Hypothalamus (tissue), 51 donors: ENCODE measurements at places on chromosomes 6 and 20.
A peak's percentile ranks its signal among the peaks of the same experiment; 100 is the strongest.

DNA sequence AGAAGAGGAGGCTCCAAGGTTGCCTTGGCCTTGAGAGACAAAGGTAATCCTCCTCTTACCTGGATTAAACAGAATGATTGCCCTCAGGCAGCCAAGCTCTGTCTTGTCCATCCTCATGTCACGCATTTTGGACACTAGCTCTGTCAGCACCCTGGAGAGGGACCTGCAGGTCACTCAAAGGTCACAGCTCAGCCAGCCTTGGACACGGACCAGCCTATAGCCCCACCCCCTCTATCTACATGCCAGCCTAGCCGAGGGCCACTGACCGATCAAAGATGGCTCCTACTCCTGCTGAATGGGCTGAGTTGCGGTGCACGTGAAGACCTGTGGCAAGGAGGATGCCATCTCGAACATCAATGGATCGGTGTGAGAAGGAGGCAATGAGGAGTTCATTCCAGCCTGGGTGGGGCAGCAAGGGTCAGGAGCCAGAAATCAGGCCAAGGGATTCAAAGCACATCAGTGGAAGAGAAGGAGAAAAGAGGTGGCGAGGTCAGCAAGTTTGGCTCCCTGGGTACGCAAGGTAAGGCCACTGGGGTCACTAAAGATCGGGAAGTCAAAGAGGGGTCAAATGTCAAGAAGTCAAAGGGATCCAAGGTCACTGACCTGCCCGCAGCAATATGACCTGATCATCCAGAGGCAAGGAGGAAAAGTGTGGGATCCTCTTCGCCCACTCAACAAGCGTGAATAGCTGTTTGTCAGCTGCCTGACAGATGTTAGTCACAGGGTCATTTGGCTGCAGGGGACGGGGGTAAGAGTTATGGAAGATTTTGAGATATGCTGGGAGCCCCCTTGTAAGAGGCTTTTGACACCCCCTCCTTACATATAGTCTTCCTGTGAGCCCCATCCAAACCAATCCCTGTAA is 3.3 kb upstream of the COL11A2 start:
- no peak for DNase-seq

GRCh38 chr6:87692086-87692485 is 9.9 kb downstream of the AKIRIN2 start:
- no peak for DNase-seq

DNA sequence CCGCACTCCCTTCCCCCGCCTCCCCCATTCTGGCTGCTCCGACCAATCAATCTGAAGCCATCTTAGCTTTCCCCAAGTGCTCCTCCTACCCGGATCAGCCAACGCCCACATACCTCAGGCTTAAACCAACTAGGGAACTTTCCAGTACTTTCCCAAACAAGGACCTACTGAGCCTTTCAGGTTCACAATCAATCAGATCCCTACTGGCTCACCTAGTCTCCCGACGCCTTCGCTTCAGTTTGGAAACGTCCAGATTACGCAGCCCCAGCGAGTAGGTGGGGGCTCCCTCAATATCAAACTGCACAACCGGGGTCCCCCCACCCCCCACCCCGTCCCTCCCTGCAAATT is 432 bp downstream of the HSPA1L start:
- peak; percentile 91 for DNase-seq

GRCh38 chr6:965343-965742 is 272.4 kb upstream of the EXOC2 start:
- no peak for DNase-seq

DNA sequence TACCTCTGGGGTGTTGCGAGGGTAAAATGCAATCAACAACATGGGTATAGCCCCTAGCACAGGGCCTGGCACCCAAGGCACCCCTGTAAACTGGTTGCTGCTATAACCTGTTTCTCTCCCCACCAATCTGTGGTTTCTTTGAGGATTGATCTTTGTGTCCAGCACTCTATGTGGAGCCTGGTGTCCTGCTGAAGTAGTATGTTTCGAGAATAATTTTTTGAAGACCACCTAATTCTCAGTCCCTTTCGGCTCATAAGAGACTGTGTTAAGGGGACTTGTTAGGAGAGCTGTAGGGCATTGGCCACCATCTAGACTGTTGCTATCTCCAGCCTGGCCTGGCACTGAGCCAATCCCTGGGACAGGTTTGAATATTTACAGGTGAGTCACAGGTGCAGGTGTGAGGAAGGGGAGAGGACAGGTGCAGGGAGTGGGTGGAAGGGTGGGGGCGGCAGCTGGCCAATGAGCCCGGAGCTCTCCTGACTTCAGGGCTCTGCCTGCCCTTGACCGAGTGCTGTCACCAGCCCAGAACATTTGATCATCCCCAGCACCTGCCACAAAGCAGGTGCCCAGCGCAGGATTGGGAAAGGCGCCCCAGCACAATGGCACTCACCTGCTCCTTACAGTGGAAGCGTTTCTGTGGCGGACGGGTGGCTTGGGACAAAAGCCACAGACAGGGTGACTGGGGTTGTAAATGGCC is 8.1 kb upstream of the C20orf144 start:
- no peak for DNase-seq

DNA sequence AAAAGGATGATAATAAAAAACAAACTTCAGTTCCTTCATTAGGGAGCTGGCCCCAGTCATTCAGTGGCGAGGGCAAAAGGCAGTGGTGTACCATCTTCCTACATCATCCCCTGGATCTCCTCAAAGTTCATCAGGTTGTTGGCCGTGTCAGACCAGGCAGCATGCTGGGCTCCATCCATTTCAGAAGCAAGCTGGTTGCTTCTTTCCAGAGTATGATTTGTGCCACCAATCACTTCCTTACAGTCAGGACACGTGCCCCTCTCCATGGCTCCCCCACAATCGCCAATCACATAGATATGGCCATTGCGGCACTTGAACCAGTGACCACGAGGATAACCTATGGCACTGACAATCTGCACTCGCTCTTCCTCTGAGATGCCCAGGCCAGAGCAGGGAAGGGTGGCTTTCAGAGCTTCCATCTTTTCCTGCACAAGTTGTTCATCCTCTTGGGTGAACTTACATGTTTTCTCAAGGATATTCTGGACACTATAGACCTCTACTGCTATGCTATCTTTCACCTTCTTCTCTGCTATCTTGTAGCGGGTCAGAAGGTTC is 28.0 kb downstream of the DDX27 start:
- DNase-seq = no peak

DNA sequence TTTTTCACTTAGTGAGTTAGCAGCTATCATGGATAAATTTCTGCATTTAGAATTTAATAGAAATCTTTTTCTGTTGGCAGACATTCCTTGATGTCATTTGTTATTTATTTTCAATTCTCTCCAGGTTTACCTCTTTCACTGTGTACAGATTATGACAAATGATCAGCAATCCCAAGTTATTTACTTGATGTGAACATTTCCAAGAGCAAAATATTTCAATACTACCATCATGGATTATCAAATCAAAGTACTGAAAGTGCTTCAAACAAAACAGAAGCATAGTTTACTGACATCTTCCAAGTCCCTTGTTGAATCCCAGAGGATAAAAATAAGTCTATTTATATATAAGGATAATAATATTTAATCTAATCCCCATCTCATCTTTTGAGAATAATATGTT is 852.2 kb upstream of the CITED2 start:
- no peak for DNase-seq
